ENCODE measurements at places on chromosomes 11 and 22.

DNA sequence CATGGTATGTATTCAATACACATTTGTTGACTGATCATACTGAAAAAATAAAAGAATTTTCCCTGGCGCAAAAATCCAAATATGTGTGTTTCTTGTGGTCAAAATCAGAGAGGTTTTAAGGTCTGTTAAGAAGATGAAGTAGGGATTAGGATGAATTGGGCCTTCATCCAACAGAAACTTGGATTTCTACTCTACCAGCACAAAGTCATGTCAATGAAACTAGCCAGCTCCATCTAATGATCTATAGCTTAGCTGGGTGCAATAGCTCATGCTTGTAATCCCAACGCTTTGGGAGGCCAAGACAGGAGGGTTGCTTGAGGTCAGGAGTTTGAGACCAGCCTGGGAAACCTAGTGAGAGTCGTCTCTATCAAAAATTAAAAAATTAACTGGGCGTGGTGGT, 65.5 kb downstream of the USP35 start:
- no peak for DNase-seq

DNA sequence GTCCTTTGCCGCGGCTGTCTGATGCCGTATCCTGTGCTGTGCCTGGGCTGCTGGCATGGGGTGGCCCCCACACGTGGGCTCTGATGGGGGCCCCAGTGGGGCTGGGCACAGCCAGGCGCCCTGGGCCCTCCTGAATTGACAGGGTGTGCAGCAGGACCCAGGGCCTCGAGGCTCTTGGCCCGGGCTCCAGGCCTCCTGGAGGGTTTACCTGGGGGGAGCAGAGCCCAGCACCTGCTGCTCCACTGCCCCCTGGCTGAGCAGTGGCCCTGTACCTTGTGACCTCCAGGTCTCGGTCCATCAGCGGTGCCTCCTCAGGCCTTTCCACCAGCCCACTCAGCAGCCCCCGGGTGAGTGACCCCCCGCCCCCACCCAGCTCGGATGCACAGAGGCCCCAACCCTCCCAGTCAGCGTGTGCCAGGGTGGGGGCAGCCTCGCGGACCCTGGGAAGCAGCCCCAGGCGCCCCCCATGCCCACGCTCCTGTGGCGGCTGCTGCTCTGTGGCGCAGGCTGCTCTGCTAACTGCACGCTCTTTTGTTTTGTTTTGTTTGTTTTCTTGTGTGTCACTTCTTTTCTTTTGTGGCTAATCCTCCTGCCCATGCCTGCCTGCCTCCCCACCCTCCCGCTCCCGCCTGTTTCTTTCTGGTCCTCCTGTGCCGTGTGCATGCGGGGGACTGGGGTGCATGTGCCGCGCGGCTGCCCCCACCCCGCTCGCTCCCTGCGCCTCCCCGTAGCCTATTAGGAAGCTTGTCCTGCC, 36.9 kb downstream of the MOB2 start:
- DNase-seq, result no peak

DNA sequence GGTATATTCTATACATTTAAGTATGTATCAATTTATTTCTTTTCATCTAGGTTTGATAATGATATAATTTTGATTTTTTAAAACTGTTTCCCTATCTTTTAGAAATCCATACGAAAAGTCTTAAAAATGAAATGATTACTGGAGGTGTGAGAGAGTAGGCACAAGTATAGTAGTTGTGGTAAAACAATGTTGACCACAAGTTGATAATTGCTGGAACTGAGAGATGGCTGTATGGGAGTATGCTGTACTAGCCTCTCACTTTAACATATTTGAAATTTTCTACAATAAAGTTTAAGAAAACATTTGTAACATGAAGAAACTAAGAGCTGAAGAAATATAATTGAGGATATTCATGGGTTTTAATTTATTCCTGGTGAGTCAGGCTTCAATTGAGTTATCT, 30.0 kb downstream of the FSHB start:
- no peak for DNase-seq

- DNase-seq, result no peak
Measured at GRCh38 chr11:113722221-113722620, 16.1 kb upstream of the TMPRSS5 start.

- DNase-seq, result no peak
Measured at GRCh38 chr11:44536788-44537516, 28.5 kb upstream of the CD82 start.

GRCh38 chr11:134071306-134071705, 2.4 kb downstream of the JAM3 start:
- no peak for DNase-seq

GRCh38 chr11:64219354-64219684, 6.7 kb downstream of the TRPT1 start:
- no peak for DNase-seq

GRCh38 chr11:11605181-11605580, 16.6 kb downstream of the GALNT18 start:
- no peak for DNase-seq

DNA sequence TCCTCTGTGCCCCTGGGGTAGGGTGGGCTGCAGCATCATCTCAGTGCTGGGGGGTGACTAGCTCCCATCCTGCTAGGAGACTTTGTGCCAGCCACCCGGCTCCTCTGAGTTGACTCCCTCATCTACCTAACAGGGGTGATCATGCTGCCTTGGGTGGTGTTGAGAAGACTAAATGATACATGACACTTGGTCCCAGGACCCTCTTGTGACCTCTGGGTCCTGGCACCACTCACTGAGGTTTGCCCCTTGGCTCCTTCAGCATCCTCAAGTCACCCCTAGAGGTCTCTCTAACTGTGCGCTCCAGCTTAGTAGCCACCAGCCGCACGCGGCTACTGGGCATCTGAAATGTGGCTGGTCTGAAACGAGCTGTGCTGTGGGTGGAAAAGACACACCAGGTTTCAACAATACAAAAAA, 72.1 kb downstream of the LRRC32 start:
- DNase-seq, result no peak

DNA sequence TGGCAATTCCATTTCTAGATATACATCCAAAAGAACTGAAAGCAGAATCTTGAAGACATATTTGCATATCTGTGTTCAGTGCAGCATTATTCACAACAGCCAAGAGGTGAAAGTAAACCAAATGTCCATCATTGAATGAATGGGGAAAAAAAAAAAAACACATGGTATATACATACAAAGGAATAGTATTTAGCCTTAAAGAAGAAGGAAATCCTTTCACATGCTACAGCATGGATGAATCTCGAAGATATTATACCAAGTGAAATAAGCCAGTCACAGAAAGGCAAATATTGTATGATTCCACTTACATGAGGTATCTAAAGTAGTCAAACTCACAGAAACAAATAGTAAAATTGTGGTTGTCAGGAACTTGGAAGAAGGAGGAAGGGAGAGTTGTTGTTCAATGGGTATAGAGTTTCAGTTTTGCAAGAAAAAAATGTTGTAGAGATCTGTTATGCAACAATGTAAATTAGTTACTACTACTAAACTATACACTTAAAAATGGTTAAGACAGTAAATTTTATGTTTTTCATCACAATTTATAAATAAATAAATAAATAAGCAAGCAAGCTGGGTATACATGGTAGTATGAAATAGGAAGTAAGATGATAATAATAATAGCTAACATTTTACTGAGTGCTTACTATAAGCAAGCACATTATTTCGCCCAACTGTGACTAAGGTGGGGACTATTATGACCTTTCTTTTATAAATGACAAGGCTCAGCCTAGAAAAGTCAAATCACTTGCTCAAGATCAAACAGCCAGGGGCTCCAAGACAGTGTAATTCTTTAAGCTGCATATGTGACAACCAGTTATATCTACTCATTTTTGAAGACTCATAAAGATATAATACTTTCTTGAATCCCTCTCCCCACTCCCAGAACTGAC, 50.0 kb downstream of the FAM168A start:
- DNase-seq, result no peak

Measured in T-cell (primary cell).